ENCODE measurements at places on chromosomes 11 and 22.

GRCh38 chr11:33620423-33621171 lies 80.0 kb downstream of the C11orf91 start:
- no peak for DNase-seq

DNA sequence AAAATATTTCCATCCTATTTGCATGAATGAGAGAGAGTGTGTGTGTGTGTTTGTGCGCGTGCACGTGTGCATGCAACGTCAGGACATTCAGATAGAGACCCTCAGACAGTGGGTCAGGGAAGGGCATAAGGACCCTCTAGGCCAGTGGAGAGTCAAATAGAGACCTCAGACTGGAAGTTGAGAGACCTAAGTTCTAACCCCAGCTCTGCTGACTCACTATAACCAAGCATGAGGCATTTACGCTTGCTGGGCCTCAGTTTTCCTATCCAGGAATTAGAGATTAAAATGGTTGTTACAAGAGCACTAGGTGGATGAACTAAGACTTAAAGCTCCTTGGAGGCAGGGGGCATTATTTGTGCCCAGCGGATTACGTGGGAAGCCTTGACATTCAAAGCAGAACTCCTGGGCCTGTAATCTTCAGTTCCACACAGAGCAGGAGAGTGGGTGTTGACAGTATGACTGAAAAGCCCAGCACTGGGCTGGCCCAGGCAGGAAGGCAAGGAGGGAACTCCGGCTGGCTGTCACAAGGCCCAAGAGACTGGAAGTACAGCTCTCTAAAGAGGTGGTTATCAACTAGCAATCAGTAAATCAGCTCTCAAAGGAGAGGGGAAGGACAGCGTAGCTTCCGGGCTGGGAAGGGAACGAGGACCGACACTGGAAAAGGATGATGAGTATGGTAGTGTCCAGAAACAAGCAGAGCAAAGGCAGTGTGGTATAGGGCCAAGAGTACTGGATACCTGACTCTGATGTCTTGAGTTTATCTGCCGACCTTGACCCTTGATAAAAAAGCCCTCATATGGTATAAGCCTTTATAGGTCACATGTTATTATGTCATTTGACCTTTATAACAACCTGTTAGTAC lies 9.2 kb downstream of the RHOG start:
- DNase-seq, result no peak

GRCh38 chr11:79708319-79708932 lies 267.6 kb upstream of the TENM4 start:
- no peak for DNase-seq

- no peak for DNase-seq
Observed at GRCh38 chr22:20432244-20432686, 5.4 kb downstream of the SCARF2 start.

GRCh38 chr22:31922534-31922933 lies 21.8 kb upstream of the YWHAH start:
- DNase-seq, result no peak

DNA sequence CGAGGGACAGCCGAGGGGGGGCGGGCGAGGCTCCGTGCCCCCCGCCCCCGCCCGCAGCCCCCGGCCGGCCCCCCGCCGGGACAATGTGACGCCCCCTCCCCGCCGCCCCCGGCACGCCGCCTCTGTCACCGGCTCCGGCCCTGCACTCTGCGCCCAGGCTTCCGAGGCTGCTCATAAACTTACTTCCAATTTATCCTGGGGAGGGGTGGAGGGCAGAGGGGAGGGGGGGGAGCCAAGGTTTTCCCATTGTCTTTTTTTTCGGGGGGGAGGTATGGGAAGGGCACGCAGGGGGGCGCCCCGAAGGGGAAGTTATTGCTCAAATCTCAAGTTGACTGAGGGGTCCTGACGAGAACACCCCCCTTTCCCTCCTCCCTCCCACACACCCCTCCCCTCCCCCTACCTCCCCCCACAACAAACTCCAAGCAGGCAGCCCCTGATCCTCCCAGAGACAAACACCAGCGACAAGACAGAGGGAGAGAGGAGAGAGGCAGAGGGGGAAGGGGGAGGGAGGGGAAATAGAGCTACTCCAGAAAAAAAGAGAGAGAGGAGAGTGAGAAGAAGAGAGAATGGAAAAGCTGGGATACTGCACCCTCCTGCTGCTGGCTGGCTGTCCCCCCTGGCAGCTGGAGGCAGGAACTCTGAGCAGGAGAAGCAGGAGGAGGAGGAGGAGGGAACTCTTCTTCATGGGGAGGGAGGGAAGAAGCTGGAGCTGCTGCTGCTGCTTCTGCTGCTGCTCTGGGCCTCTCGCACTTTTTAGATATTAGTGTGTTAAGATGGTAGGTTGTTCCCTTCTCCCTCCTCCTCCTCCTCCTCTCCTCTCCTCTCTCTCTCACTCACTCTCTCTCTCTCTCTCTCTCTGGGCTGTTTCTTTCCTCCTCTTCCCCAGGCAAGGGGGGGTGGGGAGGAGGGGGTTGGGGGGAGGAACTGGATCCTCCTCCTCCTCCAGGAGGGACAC lies 631 bp downstream of the PHF21A start:
- no peak for DNase-seq

GRCh38 chr11:9738116-9738515 lies 74.2 kb downstream of the SWAP70 start:
- DNase-seq, result no peak

- no peak for DNase-seq
Observed at GRCh38 chr11:34208266-34209135, 103.1 kb downstream of the NAT10 start.
